CD4-positive, alpha-beta T cell treated with Interleukin-4 for 1 hour (primary cell): ENCODE measurements at places on chromosomes 13 and 19.

DNA sequence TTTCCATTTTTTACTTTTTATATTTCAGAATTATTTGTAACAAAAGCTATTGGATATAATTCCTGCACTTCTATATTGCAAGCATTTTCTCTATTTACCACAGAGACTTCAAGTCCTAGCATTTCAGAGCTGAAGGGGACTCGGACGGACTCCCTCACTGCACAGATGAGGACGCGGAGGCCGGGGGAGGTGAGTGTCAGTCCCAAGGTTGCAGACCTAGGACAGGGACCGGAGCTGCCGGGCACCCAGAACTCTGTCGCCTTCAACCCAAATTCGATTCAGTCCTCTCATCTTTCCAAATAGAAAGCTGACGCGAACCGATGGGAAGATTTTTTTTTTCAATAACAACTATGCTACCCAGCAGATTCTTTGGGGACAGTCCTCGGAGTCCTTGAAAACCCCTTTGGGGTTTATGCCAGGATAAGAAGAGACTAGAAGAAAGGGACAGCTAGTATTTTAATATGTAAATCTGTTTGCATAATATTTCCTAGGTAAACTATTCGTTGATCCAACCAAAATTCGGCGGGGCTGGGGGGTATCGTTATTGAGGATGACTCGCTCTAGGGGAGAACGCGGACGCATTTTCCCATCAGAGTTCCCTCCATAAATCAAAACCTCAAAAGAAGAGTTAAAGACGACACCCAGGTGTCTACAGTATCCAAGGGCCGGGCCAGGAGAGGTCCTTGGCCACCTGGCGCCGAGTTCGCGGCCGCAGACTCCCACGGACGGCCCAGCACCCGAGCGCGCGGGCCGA is 803 bp downstream of the FLT3 start:
- DNase-seq = no peak

DNA sequence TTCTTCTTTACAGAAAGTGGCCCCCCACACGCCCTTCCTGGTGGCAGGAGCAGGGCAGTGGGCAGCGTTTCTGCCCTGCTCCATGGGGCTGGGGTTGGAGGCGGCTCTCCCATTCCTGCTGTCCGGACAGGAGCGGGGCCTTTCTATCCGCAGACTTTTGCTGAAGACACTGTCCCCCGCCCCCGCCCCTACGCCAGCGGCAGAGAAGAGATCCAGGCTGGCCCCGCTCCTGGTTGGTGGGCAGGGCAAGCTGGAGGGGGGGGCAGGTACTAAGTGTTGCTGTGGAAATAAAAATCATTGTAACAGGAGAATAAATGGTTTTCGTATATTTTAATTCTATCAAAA is 81.7 kb downstream of the ZNF429 start:
- no peak for DNase-seq

- no peak for DNase-seq
Observed at GRCh38 chr13:63972328-63972727, 2556.7 kb upstream of the PCDH20 start.

DNA sequence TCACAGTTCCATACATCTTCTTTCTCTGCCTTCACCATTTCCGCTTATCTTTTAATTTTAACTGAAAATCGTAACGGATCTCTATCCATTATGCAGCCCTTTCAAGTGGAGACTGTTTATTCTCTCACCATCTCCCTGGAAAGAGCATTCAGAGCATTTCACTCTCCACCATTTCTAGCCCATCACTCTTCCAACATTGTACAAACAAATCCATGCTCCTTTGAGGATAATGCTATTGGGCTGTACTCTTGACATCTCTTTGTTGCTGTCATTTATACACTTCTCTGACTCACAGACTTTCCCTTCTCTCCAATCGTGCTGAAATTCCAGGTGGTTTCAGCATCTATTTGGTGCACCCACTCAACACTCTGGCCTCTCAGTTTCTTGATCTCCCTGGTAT is 71.4 kb downstream of the NAA16 start:
- DNase-seq = no peak

GRCh38 chr13:110443622-110444225 is 117.8 kb downstream of the RAB20 start:
- DNase-seq = no peak

DNA sequence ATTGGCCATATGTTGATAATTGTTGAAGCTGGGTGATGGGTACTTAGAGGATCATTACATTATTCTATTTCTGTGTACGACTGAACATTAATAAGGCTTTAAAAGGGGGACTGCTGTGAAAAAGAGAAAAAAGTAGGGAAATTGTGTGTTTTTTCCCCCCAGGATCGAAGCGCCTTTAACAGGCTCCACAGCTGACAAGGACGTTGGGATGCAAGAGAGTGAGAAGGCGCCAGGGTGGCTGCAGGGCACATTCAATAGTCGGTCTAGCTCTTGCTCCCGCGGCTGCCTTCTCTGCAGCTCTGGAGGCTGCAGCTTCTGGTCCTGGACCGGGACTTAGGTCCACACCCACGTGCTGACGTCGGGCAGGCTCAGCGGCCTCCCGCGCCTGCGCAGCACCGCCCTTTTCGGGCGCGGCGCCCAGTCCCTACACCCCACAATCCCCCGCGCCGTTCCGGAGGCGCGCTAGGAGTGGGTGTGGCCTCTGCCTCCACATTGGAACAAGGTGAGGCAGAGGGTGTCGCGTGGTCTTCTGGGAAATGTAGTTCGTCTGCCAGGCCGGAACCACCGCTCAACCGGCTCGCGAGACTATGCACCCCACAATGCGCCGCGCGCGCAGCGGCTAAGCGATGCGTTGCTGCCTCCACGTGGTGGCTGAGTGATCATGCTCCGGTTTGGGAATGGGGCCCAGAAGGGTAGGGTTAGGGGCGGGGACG is 4.9 kb upstream of the LRFN3 start:
- peak; percentile 100 for DNase-seq

- DNase-seq = peak; percentile 38
Observed at GRCh38 chr13:99326012-99326411, 18.8 kb upstream of the GPR183 start.

DNA sequence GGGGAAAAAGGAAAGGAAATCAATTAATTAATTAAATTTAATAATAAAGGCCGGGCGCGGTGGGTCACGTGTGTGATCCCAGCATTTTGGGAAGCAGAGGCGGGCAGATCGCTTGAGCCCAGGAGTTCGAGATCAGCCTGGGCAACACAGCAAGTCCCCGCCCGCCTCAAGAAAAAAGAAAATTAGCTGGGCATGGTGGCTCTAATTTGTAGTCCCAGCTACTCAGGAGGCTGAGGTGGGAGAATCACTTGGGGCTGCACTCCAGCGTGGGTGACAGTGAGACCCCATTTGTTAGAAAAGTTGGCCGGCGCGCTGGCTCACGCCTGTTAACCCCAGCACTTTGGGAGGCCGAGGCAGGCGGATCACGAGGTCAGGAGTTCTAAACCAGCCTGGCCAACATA is 733 bp upstream of the CD320 start:
- DNase-seq = no peak

- DNase-seq = no peak
Observed at GRCh38 chr13:34462843-34463242, 479.2 kb upstream of the NBEA start.

- peak; percentile 67 for DNase-seq
Observed at GRCh38 chr19:34364830-34365462, at the start of gene GPI. GPI (plus strand) TSS chr19:34365196; CDS start chr19:34365267, 71 bp downstream.

DNA sequence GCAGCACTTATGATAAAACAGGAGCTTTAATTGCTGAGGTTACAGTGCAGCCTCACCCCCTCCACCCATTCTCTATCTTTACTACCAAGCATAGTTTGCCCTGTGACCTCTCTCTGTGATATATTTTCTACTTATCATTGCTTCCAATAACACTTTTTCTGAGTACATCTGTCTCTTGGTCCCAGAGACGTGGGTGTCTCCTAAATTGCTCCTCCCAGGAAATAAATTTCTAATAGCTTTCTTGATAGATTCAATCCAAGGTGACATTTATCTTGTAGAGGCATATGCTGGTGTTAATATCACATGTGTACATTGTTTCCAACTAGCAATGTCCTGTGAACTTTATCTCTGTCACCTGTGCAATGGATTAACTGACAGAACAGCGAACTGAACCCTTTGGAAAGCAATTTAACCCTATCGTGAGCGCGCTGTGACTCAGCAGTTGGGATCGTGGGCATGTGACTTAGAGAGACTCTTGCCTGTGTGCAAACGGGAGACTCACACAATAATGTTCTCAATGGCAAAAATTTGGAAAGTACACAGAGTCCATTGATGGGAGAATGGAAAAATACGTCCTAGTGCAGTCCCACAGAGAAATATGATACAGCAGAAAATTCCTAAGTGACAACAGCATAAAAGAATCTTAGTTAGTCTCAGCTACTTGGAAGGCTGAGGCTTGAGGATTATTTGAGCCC is 7.0 kb upstream of the MAP2K2 start:
- DNase-seq = no peak

DNA sequence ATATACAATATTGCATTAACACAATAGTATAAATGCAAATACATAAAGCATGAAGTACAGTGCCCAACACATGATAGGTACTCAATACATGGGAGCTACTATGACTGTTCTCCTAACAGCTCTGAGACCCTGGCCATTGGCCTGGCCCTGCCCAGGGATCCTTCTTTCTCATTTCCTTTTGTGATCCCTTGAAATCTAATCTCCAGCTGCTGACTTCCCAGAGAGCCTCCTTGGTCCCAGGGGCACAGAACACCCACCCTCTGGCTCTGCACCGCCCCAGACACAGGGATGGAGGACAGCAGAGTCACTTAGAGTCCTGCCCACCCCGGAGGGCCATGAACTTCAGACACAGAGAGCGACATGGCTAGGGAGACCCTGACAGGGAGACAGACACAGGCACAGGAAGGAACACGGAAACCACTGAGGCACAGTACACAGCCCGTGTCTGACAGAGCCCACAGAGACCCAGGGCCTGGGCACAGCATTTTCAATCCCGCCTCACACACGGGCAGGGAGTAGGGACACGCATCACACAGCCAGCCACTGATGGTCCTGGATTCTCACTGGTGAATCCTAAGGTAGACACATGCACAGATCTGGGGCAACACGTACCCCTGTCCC is 4.2 kb upstream of the SYCN start:
- no peak for DNase-seq

DNA sequence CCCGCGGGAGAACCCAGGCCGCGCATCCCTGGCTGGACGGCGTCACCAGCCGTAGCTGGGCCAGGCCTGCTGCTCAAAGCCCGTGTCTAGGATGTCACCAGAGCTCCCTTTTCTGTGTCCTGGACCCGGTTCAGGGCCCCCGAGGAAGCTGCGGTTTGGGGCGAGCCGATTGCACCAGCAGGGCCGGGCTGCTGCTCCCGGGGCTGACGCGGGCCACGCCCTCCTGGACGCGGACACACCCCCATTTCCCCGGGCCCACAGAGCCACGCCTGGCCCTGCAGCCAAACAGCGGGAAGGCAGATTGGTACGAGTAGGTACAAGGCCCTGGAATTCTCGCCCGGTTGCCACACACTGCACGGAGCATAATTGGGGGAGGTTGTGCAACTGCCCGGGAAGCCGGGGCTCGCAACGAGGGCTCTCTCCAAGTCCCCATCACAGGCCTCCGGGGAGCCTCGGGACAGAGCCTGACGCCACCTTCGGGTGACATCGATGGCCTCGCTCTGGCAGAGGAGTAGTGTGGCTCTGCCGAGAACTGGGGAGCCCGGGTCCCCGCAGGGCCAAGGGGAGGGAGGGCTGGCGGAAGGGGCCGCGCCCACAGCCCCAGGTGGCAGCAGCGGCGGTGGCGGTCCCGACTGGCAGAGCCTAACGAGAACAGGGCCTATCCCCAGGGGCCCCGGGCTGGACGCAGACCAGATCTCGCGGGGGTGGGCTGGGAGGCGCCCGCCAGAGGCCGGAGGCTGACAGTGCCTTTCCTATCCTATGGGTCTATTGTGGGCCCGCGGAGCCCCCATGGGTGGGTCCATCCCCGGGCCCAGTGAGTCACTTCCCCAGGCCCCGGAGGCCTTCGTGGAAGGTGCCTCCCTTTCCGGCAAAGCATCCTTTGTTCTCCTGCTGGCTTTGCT is 23.5 kb downstream of the KCTD15 start:
- peak; percentile 58 for DNase-seq

DNA sequence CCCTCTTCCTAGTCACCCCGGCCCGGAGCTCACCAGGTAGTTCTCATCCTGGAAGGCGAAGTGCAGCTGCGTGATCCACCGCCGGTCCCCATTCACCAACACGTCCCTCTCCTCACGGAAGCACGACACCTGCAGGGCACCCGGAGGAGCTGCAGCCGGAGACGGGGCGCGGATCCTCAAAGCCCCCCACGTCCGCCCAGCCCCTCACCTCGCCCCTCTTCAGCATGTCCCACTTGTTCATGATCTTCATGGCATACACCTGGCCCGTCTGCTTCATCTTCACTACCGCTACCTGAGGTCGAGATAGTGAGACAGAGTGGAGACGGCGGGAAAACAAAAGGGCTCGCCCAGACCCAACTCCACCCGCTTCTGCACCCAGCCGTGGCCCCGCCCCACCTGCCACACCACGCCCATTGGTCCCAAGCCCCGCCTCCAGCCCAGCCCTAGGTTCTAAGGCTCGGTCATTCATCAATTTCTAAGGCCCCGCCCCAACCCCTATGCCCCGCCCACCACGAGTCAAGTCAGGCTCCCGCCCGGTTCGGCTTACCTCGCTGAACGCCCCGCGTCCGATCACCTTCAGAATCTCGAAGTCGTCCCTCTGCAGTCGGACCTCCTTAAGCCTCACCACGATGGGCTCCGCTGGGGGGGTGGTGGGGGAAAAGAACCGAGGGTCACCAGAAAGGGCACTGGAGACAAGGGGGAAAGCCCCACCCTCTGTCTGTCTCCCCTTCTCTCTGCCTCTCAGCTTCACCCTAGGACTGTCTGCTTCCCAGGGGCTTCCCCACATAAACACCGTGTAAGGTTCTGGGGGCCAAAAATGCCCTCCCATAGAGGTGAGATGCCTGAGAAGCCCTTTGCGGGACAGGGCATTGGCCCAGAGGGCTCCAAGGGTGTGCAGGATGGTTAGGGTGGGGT is 2.8 kb downstream of the DMPK start:
- DNase-seq = peak; percentile 87

DNA sequence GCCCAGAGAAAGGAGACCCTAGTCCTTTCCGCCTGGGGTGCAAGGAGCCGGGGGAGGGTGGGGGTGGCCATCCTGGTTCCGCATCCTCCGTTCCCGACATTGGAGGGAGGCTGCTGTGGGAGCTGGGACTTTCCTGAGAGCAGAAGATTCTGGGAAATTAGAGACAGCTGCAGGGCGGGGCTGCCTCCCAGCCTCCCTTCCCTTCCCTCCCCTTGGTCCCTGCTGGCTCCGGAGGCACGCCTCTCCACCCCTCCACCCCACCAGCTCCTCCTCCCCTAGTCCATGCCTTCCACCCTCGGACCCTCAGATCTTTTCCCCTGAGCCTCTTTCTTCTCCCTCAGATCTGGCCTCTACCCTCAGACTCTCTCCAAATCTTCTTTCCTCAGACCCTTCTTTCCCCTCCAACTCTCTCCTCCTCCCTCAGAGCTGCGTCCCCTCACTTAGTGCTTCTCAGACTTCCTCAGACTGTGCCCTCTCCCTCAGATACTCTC is 3.1 kb upstream of the BCL3 start:
- no peak for DNase-seq

- DNase-seq = no peak
Observed at GRCh38 chr13:106205871-106206270, 329.6 kb downstream of the EFNB2 start.

- no peak for DNase-seq
Observed at GRCh38 chr13:49418206-49418605, 25.7 kb downstream of the CAB39L start.

- no peak for DNase-seq
Observed at GRCh38 chr13:29654843-29655547, 59.5 kb upstream of the SLC7A1 start.
